ENCODE measurements at places on chromosomes 2 and 18.
A peak's percentile ranks its signal among the peaks of the same experiment; 100 is the strongest.

- no peak for DNase-seq
These were observed 1.3 kb upstream of the FEV start for GRCh38 chr2:218986148-218986761.

DNA sequence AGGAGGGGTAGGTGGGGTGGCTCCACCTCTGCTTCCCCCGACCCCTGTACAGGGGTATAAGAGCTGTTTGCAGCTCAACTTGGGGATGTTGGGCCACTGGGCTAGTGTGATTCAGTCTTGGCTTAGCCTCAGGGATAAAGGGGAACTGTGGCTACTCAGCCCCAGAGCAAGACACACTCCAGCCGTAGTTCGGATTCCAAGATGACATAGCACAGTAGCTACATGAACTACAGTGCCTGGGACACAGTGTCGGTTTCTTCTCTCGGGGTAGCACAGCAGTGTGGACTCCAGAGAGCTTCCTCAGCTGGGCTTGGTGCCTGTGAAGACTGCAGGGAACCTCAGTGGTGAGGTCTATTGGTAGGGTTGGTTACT, 21.1 kb downstream of the CARF start:
- DNase-seq, result no peak

GRCh38 chr2:126975671-126976655, 77.3 kb downstream of the TEX51 start:
- DNase-seq, result no peak

DNA sequence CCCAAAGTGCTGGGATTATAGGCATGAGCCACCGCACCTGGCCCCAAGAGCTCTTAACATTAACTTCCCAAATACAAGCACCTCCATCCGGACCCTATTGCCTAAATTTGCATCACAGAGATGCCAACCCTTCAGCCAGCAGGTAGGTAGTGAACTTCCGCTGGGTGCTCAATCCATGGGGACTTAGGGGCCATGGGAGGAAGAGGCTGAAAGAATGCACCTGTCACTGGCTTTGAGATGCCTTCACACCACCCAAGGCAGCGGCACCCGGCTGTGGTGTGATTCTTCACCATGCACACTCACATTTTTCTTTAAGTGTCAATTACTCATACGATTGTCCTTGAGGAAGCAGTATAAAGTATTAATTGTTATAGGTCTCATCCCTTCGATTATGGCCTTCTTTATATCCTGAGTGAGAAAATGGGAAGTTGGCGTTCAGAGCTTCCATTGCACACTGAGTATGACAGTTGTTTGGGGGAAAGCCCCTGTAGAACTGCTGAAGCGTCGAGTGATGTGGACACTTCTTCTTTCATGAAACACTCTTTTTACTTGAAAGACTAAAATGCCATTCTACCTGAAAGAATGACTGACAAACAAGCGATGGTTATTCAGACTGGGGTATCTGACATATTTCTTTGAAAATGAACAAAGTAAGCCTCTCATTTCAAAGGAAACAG, 51.8 kb upstream of the BIN1 start:
- no peak for DNase-seq

DNA sequence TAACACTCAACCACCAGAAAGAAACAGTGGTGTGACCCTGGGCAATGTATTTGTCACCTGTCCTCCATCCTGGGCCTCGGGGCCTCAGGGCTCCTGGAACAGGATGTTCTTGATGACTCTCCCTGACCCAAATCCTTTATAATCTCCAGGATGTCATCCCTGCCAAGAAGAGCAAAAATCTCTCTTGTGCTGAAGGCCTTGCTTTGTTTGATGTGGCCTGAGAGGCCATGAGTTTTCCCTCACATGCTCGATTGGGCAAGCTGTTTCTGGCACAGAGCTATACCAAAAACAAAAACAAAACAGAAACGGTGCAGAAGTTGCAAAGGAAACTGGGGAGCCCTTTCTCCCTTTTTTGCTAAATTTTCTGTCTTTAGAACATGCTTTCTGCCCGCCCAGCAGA, 35.7 kb upstream of the ST3GAL5 start:
- DNase-seq, result no peak

GRCh38 chr2:11026286-11026921, 114.7 kb downstream of the KCNF1 start:
- no peak for DNase-seq

- no peak for DNase-seq
These were observed at the start of gene DQX1 for GRCh38 chr2:74525717-74526648. TSS of gene DQX1 (minus strand) at chr2:74526231. CDS start at chr2:74525729, 502 bp downstream.

DNA sequence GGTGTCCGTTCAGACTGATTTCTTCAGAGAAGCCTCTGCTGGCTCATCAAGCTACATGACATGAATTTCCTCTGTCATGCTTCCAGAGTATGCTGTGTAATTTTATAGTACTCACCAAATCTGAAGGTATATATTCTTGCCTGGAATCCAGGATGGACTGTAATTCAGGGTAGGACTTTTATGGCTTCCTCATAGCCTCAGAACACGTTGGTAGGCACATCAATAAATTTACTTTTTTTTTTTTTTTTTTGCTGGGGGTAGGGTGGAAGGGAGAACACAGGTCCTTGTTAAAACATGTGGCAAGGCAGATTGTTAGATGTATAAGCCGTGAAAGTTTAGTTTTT, 34.4 kb downstream of the MTA3 start:
- DNase-seq, result no peak

DNA sequence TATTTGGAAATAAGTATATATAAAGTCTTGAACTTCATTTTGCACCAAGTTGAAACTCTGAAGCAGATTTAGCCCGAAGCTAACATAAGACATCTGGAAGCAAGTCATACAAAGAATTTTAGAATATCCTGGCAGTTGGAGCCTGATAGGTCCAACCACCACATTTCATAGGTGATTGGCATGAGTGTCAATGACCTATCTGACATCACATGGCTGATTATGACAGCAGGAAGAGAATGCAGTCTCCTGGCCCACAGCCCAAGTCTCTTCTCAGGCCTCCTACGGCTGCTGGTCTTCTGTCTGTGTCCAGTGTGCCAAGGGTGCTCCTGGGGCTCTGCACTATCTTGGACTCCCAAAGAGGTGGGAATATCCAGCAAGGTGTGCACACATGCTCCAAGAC, 325.7 kb upstream of the ACVR2A start:
- no peak for DNase-seq

DNA sequence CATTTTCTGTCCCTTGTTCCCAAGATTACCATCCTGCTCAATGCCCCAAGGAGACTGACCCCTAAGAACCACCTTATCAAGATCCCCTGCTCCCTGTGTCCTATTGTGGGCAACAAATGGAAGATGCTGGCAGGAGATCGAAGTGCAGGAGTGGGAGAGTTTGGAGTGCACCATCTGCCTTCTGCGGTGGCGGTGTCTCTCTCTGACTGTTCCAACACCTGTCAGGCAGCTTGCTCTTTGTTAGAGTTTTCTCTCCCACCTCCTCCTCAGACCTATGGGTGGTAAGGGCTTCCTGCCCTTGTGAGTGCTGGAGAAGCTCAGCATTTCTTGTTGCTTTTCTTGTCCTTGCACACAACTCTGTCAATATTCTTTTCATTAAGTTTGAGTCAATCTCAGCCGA, 64.1 kb upstream of the SPHKAP start:
- DNase-seq, result no peak

DNA sequence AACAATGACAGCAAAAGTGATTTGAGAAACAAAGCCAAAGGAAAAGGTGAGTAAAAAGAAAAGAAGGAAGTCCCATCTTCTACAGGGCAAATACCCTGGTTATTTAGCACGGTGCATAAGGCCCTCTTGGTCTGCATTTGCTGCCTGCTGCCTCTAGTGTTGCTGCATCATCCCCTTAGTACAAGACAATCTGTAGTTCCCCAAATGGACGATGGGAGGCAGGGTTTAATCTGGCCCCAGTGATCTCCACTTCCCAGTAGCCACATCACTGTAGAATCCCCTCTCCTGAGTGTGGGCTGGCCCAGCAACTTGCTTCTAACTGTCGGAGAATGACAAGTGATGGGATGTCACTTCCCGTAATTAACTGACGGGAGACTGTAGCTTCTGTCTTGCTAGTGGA, 85.1 kb downstream of the CTAGE1 start:
- no peak for DNase-seq

DNA sequence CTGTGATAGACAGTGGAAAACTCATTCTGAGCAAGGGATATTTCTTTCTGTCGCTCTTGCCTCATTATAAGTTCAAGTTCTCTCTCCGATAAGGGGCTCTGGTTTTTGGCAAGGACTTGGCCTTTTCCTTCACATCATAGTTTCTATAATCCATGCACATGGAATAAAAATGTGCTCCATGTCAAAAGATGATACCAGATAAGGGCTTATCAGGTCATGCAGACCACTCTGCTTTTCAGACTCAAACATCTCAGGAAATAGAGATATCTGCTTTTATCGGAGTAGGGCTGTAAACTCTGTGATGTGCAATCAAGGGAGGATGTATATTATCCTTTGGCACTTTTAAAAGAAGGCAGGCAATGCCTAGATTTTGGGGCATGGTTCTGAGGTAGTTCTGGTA, 45.0 kb upstream of the DARS1 start:
- no peak for DNase-seq

DNA sequence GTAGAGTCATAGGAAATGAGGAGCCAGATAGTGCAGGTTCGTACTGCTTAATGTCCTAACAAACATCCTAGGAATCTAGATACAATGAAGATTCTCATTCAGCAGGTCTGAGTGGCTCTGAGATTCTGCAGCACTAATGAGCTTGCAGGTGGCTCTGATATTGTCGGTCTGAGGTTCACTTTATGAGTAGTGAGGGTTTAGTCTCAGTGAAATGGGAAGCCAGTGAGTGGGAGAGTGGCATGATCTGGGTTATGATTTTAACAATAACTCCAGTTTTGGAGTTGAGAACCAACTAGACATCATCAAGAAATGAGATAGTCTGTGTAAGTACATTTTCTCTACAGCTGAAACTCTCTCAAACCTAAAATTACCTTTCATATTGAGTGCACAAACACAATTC, 166.8 kb upstream of the SP5 start:
- no peak for DNase-seq

- no peak for DNase-seq
These were observed 14.2 kb downstream of the TWSG1 start for GRCh38 chr18:9348766-9349165.

GRCh38 chr2:52034706-52035105, 1002.8 kb upstream of the NRXN1 start:
- no peak for DNase-seq

- peak; percentile 58 for DNase-seq
These were observed 598 bp upstream of the CEP68 start for GRCh38 chr2:65055422-65056214.

DNA sequence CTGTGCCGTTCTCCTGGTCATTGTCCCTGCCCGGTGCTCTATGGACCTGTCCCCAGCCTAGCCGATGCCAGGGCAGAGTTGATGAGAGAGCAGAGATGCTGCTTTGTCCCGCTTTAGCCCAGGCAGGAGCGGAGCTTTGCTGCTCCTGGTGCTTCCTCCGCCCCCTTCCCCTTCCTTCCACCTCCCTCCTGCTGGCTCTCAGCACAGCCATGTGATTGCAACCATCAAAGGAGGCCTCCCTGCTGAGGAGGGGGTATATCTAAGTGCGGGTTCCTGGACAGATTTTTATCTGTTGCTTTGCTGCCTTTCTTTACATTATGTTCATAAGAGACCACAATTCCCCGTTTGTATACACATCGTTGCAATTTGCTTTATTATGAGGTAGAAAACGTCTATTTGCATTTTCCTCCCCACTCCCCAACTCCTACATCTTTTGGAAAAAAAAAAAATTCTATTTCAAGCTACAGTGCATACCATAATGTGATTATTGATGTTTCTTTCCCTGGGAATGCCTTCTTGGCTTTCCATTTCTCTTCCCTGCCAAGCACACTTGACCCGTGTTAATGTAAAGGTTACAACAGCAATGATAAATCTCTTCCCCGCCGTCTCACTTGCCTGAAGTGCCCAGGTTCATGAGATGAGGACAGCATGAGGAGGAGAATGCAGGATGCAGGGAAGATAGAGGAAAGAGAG, 25.4 kb downstream of the ALPK2 start:
- DNase-seq, result no peak

DNA sequence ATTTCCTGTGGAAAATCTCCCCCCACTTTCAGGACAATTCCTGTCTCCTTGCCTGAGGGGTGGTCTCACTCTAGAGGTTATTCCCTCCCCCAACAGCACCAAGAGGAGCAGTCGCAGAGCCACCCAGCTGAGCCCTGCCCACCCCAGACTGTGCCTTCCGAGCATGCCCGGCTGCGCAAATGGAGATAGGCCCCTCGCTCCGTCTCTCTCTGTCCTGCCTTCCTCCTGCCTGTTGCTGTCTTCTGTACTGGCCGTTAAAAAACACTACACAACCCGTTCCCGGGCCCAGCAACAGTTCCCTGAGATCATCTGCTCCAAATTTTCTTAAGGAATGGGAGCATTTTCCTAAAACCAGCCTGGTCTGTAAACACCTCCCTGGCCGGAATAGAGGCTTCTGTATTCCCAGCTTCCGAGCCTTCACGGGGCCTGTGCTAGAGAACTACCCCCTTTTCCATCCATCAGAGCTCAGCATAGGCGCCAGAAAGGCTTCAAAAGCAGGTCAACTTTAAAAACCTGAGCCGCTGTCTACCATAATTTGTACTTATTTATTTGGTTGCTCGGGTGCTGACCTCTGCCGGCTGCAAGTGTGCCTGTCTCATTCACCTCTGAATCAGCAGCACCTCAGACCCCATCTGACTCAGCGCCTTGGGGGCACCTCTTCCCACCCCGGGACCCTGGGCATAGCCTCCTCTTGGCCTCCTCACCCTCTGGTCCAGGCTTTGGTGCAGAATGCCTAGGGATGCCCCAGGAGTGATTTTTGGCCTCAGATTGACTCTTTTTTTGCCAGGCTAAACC, 159.4 kb downstream of the PXDN start:
- no peak for DNase-seq

DNA sequence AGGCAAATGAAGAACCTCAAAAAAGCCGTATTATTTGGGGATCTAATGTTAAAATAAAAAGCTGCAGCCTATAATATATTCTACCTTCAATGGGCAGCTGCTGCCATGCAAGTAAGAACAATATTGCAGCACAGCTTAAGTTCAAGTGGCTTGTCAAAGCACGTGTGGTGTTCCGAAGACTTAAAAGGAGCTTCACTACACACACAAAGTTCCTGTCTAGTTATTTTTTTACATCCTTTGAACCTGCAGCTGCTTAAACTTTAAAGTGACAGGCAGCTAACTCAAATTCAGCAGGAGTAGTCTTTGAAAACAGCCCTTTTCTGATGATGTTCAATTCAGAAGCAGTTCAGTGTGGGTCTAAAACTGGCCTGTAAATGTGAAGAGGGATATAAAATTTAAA, 85.8 kb upstream of the XIRP2 start:
- no peak for DNase-seq

- no peak for DNase-seq
These were observed 153.3 kb downstream of the PKP4 start for GRCh38 chr2:158610059-158610458.

GRCh38 chr2:184646593-184646992, 48.3 kb downstream of the ZNF804A start:
- DNase-seq, result no peak

- no peak for DNase-seq
These were observed 41.6 kb downstream of the LRRC30 start for GRCh38 chr18:7272311-7273049.

GRCh38 chr2:23944527-23944926, 4.3 kb downstream of the UBXN2A start:
- DNase-seq, result no peak
